Stimulated activated CD4-positive, alpha-beta T cell treated with anti-CD3 and anti-CD28 coated beads, Interleukin-4, amount 100 ng/mL, for 4 hours (primary cell): ENCODE measurements at places on chromosomes 12 and 14.
A peak's percentile ranks its signal among the peaks of the same experiment; 100 is the strongest.

DNA sequence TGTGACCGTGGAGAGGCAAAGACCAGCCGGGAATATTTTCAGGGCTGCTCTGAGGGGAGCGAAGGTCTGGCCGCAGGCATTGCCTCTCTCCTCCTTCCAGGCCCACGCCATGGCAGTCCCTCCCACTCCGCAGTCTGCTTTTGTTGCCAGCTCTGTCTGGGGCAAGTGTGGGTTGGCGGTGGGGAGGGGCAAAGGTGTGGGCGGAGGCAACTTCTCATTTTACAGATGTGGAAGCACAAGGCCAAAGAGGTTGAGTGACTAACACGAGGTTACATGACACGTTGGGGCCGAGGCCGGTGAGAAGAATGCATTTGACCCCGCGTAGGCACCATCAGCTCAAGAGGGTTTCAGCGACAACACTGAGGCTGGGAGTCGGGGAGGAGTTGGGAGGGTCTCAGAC is 6.1 kb upstream of the FAIM2 start:
- DNase-seq, result peak; percentile 12

- DNase-seq, result no peak
Measured at GRCh38 chr14:46036099-46036498, 615.5 kb downstream of the RPL10L start.

DNA sequence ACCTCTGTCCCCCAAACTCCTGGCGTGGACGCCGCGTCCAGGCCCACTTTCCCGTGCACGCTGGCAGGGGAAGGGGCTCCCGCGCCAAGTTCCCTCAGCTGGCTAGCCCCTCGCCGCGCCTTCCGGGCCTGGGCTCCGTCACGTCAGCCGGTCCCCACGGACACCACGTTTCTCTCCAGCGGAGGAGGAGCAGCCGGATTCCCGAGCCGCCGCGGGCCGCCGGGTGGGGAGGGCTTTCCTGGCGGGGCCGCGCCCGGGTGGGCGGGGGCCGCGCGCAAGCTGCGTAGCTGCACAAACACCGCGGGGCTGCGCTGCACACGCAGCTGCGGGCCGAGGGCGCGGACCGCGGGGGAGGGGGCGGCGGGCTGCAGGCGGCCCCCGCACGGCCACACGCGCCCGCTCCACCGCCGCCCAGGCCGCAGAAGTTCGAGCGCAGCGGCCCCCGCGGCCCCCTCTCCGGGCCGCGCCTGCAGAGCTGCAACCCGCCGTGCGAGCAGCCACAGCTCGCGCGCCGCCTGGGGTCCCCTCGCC is 45.1 kb upstream of the PNMA1 start:
- peak; percentile 48 for DNase-seq

DNA sequence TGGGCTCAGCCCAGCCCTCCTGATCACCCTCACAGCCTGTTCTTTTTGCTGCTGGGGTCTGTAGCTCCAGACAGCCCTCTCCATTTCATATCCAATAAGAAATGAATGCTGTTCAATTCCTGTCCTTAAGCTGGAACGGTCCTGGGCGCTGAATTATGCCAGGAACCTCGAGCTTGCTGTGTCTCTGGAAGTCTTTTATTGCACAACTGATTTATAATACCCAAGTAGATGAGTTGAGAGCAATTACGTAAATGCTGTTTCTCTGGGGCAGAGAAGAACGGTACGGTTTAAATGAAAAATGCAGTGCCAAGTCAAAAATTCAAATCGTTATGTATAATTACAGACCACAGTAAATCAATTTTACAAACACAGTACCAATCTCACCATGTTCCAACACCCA is 161.0 kb downstream of the SAMD4A start:
- DNase-seq, result no peak

DNA sequence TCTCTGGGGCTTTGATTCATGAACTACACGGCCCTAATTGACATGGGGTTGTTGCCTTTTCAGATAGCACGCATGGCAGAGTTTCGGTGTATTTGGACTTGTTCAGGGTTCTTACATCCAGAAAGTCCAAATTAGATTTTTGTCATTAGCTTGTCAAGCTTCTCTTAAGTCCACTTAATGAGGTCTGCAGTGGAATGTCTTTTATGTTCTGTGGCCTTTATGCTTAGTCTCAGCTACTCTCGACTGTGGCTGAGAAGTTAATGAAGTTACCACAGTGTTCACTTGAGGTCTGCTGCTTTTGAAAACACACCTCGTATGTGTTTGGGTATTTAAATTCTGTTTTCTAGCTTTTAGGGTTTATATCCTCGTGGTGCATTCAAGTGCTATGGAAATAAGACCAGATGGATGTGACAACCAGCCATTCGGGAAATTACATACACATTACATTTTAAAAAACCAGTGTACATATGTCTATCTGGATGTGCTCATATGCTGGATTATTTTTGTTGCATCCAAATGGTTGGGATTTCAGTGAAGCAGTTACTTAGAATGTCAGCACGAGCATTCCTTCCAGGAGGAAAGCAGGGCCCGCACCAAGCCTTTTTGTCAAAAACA is 80.2 kb downstream of the RMST start:
- DNase-seq, result no peak

- DNase-seq, result no peak
Measured at GRCh38 chr12:25979563-25979962, 21.1 kb downstream of the RASSF8 start.

DNA sequence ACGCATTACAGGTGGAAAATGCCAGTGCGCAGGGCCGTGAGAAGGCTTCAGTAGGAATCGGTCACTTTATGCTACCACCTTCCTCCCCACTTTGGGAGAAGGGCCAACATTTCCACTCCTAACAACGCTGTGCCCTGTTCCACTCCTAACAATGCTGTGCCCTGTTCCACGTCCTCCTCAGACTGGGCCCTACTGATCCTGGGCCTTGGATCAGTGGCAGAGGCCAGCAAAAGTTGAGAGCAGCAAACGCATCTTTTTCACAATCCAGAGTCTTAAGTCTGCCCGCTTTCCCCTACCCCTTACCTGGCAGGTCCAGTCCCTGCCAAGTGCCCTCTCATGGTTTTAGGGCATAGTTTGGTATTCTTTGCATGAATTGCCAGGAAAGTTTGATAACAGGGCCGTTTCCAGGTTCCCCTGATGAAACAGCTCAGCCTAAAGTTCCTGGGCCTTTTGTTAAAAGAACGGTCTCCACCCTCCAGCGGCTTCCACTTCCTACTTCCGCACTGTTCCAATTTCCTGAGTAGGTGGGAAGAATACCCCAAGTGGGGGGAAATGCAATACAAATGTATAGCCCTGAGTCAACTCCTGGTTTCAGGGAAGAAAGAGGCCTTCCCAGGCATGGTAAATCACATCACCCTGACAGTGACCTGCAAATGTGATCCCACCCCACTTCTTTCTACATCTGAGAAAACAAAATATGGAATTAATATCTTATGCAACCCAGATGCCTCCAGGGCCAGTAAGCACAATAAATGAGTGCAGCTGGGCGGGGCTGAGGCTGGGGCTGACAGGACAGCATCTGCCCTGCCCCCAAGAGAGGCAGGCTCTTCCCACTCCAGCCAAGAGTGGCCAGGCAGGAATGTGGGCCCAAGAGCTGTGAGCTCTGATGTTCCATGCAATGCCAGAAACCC is 15.0 kb downstream of the KCTD10 start:
- no peak for DNase-seq

DNA sequence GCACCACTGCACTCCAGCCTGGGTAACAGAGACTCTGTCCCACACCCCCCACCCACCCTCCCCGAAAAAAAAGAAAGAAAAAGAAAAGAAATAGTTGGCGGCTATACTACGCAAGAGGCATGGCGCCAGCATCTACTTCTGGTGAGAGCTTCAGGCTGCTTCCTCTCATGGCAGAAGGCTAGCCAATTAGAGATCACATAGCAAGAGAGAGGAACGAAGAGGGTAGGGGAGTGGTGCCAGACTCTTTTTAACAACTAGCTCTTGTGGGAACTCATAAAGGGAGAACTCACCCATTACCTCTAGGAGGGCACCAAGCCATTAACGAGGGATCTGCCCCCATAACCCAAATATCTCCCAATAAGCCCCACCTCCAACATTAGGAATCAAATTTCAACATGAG is 6.2 kb downstream of the DENND5B start:
- DNase-seq, result no peak
